ENCODE measurements at places on chromosomes 7 and 10.
A peak's percentile ranks its signal among the peaks of the same experiment; 100 is the strongest.

- DNase-seq = no peak
These were observed at the start of gene PON3 for GRCh38 chr7:95396136-95397032. Gene PON3 (minus strand): TSS chr7:95396375. CDS start chr7:95396350, 25 bp downstream.

DNA sequence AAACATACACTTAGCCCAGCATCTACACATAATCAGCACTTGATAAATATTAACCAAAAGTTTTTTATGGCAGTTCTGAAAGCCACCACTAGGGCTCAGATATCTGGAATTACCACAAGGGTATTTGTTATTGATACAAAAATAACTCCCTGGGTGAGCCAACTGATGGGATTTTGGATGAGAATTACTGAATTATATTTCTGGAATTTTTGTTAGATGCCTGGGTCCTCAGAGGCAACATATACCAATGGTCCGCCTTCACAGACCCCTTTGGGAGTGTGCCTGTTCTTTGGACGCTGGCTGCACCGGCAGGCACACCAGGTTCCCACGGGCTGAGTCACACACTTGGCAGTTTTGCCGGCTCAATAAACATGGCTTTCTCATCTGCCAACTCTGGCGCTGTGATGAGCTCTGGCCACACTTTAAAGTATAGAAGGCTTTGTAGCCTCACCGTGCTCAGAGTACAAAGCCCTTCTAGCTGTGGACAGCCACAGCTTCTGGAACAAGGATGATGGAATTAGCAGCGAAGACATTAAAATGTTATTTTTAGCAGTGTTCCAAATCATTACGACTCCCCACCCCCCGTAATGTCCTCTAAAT lies 24.5 kb upstream of the EEPD1 start:
- peak; percentile 24 for DNase-seq

DNA sequence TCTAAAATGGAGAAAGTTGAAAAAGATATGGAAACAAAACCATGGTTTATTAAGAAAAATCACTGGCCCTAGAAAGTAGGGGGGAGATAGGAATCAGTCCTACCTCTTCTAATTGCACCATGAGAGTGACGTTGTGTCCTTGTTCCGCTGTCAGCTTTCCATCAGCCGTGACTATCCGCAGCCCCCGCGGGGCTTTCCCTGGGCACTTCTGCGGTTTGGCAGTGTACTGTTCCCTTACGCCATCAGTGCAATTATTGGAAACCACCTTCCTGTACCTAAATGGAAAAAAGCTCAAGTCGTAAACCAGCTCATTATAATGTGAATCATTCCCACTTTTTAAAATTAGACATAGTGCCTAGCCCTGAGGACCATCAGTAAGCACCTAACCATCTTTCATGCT lies 512.2 kb downstream of the SORCS1 start:
- DNase-seq = no peak

GRCh38 chr10:13669901-13670300 lies 83.1 kb downstream of the PRPF18 start:
- no peak for DNase-seq

GRCh38 chr10:84987039-84987438 lies 658.6 kb downstream of the CCSER2 start:
- no peak for DNase-seq

GRCh38 chr7:18526368-18526878 lies 30.9 kb downstream of the HDAC9 start:
- no peak for DNase-seq

DNA sequence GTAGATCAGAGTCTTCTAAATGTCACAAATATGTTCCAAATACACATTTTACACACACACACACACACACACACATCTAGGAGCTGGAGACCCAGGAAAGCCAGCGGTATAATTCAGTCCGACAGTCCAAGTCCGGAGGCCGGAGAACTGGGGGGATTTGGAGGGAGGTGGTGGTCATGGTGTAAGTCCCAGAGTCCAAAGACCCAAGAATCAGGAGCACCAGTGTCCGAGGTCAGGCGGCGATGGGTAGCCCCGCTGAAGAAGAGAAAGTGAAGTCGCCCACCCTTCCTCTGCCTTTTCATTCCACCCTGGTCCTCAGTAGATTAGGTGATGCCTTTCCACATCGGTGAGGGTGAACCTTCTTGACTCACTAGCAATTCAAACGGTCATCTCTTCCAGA lies 154.8 kb downstream of the CAMK1D start:
- no peak for DNase-seq

GRCh38 chr10:129888784-129889616 lies 75.1 kb downstream of the EBF3 start:
- DNase-seq = no peak

DNA sequence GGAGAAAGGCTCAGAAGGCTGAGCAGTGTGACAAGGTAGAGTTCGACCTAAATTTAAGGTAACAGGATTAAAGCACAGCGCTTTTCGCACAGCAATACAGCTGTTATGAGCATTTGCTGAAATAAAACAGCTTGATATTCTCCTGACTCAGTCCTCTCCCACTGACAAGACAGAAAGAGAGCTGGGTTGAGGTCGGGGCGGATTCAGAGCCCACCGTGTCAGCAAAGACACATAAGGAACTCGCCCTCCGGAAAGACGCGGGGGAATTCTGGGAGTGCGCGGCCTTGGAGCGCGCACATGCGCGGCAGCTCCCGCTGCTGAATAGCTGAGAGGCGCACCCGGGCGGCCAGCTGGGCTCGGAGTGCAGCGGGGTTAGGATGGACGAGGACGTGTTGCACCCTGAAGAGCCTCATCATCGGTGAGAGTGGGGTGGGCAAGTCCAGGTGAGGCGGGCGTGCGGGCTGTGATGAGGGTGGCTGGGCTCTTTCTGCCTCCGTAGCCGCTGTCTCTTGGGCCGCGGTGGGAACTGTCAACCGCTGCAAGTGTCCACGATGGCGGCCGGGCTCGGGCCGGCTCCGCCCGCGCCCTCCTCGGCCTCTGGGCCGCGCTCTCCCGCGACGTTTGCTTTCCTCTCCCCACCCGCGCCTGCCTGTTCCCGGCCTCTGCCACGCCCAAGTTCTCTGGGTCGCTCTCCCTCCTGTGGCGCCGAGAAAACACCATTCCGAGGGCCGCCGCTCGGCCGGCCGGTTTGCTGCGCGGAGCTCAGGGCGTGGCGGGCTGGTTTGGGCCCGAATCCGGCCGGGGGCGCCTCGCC lies 120.6 kb downstream of the LYZL1 start:
- no peak for DNase-seq

DNA sequence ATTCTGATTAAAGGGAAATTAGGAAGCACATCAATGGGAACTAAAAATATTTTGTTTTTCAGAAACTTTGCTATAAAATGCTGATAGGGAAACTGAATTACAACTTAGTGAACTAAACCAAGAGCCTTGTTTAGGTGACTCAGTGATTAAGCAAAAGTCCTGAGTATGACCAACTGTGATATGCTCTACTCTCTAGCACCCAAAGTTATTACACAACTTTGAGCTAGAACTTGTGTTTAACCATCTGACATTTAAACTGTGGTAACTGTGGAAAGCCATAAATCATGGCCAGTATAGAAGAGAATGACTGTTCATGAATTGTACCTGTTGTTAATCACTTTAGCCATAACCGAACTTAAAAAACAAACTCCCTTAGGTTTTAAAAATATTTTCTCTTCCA lies 127.4 kb downstream of the ZNF365 start:
- no peak for DNase-seq

DNA sequence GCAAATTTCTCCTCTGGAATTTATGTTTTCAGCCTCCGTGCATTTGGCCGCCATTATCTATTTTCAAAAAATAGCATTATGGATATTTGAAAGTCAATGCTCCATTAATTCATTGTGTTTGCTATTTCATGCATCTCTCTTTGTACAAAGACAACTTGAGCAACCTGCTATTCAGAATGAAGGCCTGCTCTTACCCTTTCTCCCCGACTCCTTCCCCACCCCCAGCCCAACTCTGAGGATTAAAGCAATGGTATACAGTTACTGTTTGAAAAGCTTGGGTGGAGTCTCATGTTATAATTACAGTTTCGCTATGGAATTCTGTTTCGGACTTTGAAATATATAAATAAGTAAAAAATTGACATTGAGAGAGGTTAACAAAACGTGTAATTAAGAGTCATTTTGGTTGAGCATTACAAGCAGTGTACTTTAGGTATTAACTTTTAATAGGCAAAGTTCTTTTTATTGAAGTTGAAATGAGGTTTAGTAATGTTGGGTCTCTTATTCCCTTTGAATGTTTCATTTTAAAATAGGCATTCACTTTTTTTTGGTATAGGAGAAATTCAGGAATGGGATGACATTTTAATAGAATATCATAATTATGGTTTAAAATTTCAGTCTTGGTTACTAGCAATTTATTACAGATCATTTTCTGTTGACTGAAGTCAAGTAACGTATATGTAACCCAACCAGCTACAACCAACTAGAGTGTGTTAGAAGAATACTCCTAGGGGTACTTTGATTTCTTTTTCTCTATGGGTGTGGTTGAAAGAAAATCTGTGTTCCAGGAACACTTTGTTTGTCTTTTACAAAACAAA lies 93.1 kb downstream of the ARID5B start:
- no peak for DNase-seq

GRCh38 chr7:27123477-27124053 lies 7.0 kb downstream of the HOXA4 start:
- no peak for DNase-seq

- DNase-seq = no peak
These were observed 5.1 kb downstream of the UNC5B start for GRCh38 chr10:71217266-71218045.

- no peak for DNase-seq
These were observed 59.1 kb upstream of the CALD1 start for GRCh38 chr7:134720091-134720935.

GRCh38 chr10:24554036-24554435 lies 169.7 kb downstream of the ARHGAP21 start:
- no peak for DNase-seq

GRCh38 chr10:26391701-26392695 lies 46.1 kb upstream of the APBB1IP start:
- no peak for DNase-seq

GRCh38 chr7:129313282-129313681 lies 88.5 kb downstream of the AHCYL2 start:
- no peak for DNase-seq

GRCh38 chr10:132118366-132118765 lies 52.6 kb downstream of the JAKMIP3 start:
- no peak for DNase-seq

GRCh38 chr7:38223306-38223705 lies 45.3 kb downstream of the STARD3NL start:
- no peak for DNase-seq

GRCh38 chr10:84317174-84317573 lies 11.2 kb upstream of the CCSER2 start:
- DNase-seq = no peak

DNA sequence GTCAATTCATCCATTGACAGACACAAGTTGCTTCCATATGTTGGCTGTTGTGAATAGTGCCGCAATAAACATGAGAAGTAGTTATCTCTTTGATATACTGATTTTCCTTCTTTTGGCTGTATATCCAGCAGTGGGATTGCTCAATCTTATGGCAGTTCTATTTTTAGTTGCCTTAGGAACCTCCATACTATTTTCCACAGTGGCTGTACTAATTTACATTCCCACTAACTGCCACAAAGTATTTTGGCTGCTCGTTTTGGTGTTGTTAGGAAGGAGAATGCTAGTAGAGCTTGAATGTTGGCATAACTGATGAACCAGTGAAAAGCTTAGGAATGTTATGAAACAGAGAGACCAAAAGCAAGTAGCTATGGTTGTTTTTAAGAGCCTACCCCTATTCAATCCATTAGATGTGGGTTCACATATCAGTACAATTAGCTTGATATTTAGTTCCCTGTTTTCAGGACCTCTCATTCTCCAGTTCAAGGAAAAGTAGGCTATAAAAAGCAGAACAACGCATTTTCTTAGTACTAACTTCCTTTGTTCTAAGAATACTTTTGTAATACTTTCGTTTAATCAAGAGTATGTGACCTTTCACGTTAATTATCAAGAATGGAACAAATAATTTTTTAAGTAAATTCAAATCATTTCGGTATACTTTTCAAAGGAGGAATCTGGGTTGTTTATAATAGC lies 100.3 kb downstream of the FAS start:
- peak; percentile 74 for DNase-seq

DNA sequence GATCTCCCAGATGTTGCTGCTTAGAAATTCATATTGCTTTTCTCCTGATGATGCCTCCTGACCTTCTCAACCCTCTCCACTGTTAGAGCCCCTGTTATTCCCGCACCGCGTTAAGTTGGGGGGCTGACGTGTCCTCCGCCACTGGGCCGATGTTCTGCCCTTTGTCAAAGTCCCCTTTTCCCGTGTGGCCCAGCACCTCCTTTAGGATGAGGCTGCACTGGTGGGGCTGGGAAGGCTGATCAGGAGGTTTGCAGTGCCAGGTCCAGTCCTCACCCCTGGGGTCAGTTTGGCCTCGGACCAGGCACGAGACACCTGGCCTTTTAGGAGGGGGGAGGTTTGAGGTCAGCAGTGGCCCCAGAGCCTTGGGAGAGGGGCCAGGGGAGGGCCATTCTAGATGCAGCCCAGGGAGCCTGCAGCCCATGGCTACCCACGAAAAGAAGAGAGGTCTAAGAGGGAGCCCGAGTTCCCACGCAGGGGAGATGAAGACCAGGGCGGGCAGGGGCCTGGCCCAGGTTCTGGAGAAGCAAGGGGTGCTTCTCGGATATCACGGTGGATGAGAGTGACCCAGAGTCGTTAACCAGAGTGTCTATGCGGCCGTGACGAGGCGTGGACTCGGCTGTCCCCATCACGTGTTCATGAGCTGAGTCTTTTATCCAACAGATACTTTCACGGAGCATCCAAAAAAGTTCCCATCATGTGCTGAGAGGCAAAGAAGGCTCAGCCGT lies 150.4 kb downstream of the DNAJB6 start:
- DNase-seq = no peak

DNA sequence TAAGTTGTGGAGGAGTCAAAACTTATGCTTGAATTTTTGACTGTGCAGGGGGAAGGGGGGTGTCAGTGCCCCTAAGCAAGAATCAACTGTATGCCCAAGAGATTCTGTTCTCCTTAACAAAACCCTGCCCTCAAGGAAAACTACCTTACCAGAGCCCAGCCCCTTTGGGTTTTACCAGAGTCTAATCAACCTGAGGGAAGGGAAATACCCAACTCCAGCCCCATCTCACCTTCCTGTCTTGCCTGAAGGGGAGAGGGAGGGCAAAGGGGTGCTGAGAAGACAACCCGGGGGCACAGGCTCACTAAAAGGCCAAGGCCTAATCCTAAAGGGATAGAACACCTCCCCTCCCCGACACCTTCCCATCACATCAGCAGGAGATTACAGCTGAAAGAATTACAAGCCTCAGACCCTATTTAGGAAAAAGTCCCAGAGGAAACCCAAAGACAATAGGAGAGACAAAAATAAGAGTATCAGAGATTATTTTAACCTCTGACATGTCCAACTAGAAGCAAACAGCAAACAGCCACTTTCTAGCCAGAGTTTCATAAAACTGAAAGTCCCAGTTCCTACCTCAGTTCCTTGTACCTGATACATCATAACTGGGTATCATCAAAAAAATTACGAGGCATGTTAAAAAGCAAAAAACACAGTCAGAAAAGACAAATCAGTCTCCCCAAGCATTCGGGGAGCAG lies 26.8 kb upstream of the C7orf33 start:
- no peak for DNase-seq

GRCh38 chr10:1174022-1174421 lies 117.8 kb downstream of the WDR37 start:
- DNase-seq = no peak

- no peak for DNase-seq
These were observed 29.5 kb upstream of the LEP start for GRCh38 chr7:128211626-128212025.

Data from fibroblast of skin of left biceps (primary cell).